ENCODE measurements at places on chromosomes 6 and 20.
A peak's percentile ranks its signal among the peaks of the same experiment; 100 is the strongest.

DNA sequence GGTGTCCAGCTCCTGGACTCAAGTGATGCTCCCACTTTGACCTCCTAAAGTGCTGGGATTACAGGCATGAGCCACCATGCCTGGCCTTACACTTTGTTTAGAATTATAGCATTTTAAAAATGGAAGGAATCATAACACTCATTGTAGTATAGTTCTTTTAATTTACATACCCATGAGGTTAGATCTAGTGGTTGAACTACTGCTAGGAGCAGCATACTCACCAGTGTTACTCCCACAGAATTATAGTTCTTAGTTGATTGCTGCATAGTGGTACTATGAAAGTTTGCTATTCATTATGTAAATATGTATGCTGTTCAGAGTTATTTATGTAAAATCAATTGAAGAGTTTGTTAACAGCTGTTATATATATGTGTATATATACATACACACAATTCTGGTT is 85.4 kb downstream of the MYO6 start:
- DNase-seq = no peak

- DNase-seq = no peak
These were observed 44.8 kb downstream of the PTPN1 start for GRCh38 chr20:50554694-50555579.

GRCh38 chr6:152154559-152155356 is 347.3 kb downstream of the ESR1 start:
- no peak for DNase-seq

DNA sequence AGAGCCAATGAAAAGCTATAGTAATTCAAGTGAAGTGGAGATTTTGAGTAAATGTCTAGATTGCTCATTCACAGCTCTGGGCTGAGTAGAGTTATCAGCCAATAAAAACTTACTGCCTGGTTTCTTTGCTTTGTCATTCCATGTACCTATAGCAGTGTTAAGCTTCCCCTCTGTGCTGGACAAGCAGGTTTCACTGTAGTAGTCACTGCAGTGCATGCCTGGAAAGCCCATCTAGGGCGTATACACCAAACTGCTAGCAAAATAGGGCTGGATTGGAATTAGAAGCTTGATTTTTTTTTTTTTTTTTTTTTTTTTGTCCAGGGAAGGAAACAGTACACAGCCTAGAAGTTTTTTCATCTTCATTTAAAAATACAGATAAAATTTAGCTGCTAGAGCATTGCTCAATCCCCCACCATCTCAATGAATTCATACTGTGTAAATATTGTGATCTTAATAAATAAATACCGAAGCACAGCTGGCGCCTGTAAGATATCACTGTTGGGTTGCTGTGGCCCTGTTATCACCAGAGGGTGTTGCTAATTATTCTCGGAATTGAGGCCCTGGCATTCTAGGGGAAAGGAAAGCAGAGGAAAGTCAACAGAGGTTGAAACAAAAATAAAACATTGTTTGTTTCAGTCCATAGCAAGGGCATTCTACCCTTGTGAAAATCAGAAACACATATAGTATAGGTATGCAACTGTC is 968.5 kb upstream of the GJE1 start:
- DNase-seq = no peak

DNA sequence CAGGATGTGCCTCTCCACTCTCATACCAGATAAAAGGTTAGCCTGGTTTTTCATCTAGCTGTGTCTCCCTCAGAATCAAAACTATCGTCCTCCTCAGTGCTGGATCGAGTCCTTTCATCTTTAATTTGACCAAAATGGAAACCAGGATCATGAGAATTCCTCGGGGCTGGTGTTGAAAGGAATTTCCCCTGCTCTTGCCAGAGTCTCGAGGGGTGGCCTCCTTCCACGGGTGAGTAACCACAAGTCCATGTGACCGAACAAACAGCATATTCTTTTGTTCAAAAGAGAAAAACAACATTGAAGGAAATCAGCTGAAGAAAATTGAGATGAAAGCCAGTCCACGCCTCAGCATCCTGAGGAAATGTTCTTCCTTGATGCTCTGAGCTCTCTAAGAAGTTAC is 165.9 kb upstream of the CDYL start:
- DNase-seq = no peak

GRCh38 chr6:91681296-91681695 is 1094.4 kb upstream of the MAP3K7 start:
- DNase-seq = no peak

DNA sequence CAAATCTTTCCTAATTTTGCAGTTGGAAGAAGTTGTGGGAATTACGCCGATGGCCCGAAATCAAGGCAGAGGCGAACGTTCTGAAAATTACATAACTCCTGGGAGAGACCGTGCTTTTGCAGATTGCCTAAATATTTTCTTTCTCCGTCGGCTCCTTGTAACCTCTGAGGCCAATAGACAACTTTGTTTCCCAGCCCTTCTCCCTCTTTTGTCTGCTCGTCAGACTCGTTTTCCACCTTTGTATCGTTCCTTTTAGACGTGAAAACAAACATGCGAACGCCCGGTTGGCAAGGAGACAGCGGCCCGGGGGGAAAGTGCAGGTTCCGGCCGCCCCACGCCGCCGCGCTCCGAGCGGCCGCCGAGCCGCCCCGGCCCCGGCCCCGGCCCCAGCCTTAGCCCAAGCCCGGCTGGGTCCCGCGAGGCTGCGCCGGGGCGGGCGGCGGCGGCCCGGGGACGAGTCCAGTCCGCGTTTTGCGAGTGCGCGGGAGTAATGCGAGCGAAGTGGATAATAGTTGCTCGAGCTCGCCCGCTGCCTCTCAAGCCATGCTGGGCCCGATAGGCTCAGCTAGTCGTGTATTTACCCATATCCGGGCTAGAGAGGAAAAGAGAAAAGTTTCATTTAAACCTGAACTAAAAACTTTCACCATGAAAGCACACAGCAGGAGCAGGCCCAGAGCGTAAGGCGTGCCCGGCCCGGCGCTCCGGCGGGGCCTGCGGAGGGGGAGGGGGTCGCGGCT is at the start of gene ARID1B:
TSS of gene ARID1B (plus strand) at position 539 of the 737 bp plus-strand sequence. CDS start 303 bp downstream, outside the sequence.
- peak; percentile 71 for DNase-seq

GRCh38 chr6:150684714-150685459 is 85.2 kb downstream of the PLEKHG1 start:
- no peak for DNase-seq

- no peak for DNase-seq
These were observed 45.0 kb downstream of the VSTM2L start for GRCh38 chr20:37947943-37948342.

DNA sequence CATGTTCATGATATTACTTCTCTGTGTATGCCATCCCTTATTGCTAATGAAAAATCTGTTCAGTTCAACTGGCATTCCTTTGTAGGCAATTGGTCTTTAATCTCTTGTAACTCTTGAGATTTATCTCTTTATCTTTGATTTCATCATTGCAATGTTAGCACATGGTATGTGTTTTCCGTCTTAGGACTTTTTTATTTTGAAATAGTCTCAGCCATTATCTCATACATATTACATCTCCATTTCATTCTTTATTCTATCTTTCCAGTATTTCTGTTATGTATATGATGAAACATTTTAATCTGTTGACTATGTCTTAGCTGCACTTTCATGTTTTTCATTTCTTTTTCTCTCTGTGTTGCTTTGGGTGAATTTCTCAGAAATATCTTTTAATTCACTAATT is 58.1 kb downstream of the VSTM2L start:
- no peak for DNase-seq

DNA sequence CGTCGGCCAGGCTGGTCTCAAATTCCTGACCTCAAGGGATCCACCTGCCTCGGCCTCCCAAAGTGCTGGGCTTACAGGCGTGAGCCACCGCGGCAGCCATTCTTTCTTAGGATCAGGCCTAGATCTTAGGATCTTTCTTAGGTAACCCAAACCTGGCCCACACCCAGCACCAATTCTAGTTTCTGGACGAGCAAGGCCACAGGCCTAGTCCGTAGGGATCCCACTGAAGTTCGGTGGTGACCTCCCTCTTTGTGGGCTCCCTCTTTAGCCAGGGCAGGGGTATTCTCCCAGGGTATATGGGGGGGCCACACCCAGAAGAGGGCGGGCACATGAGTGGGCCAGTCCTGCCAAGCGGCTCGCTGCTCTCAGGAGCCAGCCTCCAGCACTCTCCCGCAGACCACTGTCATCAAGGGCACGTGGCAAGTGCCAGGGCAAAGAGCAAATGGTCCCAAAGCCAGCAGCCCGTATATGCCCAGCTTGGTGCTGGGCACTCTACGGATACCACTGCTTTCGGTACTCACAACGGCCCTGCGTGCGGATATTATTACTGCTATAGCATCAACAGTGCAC is 6.5 kb downstream of the PXDC1 start:
- DNase-seq = no peak

DNA sequence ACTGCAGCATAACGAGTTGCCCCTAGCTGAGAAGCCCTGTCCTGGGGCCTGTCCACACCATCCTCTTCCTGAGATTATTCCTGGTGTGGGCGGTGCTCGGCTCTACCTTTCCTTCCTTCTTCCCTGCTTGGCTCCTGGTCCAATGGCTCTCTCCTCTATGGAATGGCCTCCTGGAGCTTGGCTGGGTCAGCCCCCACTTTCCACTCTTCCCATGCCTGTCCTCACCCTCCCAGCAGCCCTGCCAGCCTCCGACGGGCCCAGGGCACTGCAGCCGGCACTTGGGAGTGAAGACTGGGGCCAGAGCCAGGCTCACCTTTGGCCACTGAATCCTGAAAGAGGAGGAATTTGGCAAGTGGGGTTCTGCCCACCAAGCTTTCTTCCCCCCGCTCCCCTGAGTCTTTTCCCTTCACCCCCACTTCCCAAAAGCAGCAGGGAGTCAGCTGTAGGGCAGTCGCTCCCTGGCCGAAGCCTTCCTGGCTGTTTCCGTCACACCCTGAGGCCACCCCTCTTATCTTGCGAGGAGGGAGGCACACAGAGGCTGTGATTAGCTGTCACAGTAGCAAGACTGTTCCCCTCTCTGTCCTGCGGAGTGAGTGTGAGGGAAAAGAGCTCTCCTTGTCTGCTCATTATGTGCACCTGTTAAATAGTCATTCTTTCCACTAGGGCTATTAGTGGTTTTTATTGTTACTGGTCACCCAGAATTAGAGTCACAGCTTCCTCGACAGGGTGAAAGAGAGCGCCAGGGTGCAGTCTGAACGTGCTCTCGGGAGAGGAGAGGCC is 6.3 kb upstream of the CDSN start:
- DNase-seq = no peak

GRCh38 chr6:161064915-161065314 is 73.3 kb downstream of the MAP3K4 start:
- no peak for DNase-seq

DNA sequence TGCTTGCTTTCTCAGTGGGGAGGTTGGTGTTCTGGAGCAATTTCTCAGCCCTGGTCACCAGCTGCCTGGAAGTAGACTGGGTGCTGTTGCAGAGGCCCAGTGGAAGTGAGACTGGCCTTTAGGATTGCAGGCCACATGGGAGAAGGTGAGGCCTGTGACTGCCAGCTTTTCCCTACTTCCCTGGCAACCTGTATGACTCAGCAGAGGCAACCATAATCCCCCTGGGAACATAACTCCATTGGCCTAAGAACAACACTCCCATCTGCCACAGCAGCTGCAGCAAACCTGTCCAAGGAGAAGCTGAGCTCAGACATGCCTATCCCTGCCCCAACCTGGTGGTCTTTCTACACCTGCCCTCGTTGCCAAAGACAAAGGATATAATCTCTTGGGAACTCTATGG is 473.5 kb upstream of the SPTLC3 start:
- no peak for DNase-seq

DNA sequence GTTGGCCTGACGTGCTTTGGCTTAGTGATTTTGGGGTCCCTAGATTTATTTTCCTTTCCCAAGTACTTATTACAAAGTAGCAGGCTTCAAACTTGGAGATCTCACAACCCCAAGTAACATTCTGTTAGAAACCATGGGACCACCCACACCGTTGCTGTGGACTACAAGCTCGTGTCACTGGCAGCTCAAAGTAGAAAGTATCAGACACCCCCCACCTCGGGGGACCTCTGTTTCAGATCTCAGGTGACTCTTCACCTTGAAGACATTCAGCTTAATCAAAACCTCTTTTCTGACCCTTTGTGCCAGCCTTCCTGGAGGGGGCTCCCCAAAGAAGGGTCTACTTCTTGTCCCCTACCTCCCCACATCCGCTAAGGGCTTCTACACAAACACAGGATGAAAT is 15.7 kb upstream of the MYT1 start:
- DNase-seq = no peak

- DNase-seq = no peak
These were observed 239.8 kb downstream of the CDC5L start for GRCh38 chr6:44627091-44627882.

- no peak for DNase-seq
These were observed 33.2 kb downstream of the SERPINB6 start for GRCh38 chr6:2938004-2938631.

GRCh38 chr6:145809785-145810184 is 4.8 kb downstream of the FBXO30 start:
- no peak for DNase-seq

- DNase-seq = no peak
These were observed 35.8 kb upstream of the LGSN start for GRCh38 chr6:63355632-63356031.

DNA sequence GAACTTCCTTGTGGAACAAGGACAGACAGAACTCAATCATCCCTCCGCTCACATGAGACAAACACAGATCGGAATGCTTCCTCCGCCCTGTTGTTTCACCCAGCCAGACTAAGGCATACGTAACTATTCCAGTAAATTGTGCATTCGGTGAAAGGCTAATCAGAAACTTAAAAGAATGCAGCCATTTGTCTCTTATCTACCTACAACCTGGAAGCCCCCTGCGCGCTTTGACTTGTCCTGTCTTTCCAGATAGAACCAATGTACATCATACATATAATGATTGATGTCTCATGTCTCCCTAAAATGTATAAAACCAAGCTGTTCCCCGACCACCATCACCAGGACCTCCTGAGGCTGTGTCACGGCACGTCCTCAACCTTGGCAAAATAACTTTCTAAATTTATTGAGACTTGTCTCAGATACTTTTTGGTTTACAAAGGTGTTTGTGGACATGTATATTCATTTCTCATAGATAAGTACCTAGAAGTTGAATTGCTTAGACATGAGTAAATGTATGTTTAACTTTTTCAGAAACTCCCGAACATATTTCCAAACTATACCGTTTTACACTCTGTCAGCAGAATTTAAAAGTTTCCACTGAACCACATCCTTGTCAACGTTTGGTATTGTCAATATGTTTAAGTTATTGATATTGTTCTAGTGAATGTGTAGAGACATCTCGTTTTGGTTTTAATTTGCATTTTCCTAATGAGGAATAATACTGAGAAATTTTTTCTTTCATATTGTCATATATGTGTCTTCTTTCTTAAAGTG is 197.6 kb upstream of the THBS2 start:
- no peak for DNase-seq

- DNase-seq = peak; percentile 35
These were observed 23.1 kb upstream of the UBE2J1 start for GRCh38 chr6:89375427-89376267.

GRCh38 chr6:149318581-149319286 is 1.2 kb downstream of the TAB2 start:
- no peak for DNase-seq

DNA sequence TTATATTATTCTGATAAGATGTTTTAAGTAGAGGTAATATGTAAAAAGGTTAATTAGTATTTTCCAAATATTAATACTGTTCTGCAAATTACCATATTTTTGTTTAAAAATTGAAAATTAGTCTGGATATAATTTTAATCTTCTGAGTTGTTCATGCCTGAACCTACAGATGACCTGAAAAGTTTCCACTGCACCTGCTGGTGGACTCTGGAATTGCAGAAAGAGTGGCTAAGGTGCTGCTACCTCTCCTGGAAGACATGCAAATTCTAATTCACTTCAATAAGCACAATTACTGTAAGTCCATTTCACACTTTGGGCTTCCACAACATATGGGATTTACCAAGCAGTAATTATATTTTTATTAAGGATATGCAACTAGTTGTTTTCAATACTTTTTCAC is 77.7 kb upstream of the OLIG3 start:
- peak; percentile 16 for DNase-seq

GRCh38 chr6:148214667-148215066 is 128.0 kb upstream of the SASH1 start:
- DNase-seq = no peak

All from activated T-helper 9 cell treated with anti-CD3 and anti-CD28 coated beads, Interleukin-2, amount 50 U/mL, for 16 hours (primary cell).